Activated CD4-positive, alpha-beta T cell treated with anti-CD3 and anti-CD28 coated beads, Interleukin-2, amount 50 U/mL, for 24 hours (primary cell): ENCODE measurements at places on chromosomes 16 and 17.

GRCh38 chr17:6936370-6937028 lies 59.4 kb upstream of the ALOX12 start:
- no peak for DNase-seq

GRCh38 chr16:17557480-17557879 lies 86.7 kb upstream of the XYLT1 start:
- no peak for DNase-seq

- no peak for DNase-seq
Measured at GRCh38 chr17:39062846-39063680, 88.4 kb downstream of the PLXDC1 start.

- DNase-seq: no peak
Measured at GRCh38 chr17:39244016-39244599, 18.4 kb upstream of the STAC2 start.

GRCh38 chr17:13320046-13320785 lies 281.5 kb downstream of the HS3ST3A1 start:
- no peak for DNase-seq

- DNase-seq: no peak
Measured at GRCh38 chr16:55426865-55427484, 52.0 kb upstream of the MMP2 start.

- DNase-seq: no peak
Measured at GRCh38 chr17:79993390-79994227, 42.1 kb downstream of the TBC1D16 start.

DNA sequence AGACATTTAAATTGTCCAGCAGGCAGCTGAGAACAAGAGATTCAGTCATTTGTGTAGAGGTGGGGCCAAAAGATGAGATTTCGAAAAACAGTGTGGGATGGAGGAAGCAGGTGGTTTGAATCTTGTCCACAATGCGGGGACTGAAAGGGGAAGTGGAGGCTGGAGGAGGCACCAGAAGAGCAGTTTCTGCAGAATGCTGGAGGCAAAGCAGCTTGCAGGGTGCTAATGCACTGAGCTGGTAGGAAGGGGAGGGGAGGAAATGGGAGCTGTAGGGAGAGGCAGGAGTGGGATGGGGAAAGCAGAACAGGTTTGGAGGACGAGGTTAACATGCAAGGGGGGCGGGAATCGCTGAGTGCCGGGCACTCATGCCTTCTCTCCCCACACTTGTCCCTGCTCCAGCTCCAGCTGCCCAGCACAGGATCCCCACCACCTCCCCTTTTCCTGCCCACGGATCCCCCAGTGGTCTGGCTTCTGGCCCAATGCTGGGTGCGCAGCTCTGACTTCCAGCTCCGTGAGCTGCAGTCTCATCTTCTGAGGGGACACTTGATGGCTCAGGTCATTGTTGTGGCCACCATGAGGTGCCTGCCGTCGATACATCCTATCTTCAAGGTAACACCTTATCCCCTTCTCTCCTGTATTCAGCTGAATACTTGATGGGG lies 9.4 kb downstream of the C17orf100 start:
- DNase-seq: no peak

GRCh38 chr16:80063713-80064069 lies 463.2 kb upstream of the MAF start:
- DNase-seq: no peak

GRCh38 chr16:68377667-68378393 lies 67.0 kb downstream of the PRMT7 start:
- no peak for DNase-seq

- DNase-seq: no peak
Measured at GRCh38 chr16:85659336-85659735, 29.4 kb downstream of the GINS2 start.

- DNase-seq: no peak
Measured at GRCh38 chr16:2813771-2814221, 3.2 kb upstream of the PRSS21 start.

- no peak for DNase-seq
Measured at GRCh38 chr16:66446737-66447136, 19.6 kb downstream of the BEAN1 start.

DNA sequence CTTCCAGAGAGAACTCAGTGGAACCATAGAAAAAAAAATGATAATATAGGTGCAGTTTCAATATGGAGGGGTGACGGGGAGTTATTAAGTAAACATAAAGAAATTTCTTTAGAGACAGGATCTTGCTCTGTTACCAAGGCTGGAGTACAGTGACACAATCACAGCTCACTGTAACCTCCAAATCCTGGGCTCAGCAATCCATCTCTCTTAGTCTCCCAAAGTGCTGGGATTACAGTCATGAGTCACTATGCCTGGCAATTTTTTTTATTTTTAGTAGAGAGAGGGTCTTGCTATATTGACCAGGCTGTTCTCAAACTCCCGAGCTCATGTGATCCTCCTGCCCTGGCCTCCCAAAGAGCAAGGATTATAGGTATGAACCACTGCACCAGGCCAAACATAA lies 48.8 kb downstream of the NLRC5 start:
- no peak for DNase-seq

DNA sequence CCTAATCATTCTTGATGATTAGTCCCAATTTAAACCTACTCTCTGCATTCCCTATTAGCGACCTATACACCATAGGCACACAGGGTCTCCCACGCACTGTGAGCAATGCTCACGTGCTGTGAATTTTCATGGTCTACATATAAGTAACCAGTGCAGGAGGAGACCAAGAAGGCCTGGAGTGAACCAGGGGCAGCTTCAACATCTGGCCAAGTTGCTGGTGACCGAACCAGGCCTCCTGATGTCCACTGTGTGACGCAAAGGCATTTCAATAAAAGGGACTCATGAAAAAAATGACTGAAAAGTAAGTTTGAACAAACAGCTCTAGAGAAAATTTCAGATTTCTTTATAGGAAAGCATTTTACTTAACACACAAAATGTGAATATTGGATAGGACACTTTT lies 107.0 kb downstream of the ZFHX3 start:
- DNase-seq: no peak

DNA sequence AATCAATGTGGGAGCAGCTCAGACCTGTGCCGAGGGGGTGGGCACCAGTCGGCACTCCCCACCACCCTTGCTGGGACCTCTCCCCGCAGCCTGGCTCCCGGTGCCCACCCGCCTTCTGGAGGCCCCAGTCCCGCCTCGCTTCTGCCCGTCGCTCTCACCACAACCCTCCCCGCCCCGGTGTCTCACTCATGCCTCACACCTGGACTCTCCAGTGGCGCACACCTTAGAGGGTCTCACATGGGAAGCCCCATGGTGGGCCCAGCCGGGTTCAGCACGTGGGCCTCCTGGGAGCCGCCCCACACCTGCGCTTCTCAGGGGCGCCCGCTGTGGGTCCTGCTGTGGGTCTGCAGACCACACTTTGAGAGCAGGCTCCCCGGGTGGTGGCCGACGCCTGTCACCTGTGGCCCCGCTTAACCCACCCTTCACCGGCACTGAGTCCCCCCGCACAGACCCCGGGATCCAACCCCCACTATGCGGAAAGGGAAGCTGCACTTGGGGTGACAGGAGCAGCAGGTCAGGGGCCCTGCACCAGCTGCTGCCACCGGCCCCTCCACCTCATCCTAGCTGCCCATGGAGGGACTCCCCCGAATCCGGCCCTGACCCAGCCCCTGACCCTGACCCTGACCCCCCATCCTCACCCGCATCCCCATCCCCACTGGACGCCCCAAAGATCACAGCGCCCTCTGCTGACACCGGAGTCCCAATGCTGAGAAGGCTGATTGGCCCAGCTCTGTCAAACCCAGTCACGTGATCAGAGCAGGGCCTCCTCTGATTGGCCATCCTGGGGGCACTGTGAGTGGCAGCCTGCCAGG lies 27.4 kb upstream of the SLC38A10 start:
- no peak for DNase-seq

- DNase-seq: no peak
Measured at GRCh38 chr17:64057701-64058263, 37.3 kb upstream of the ICAM2 start.

DNA sequence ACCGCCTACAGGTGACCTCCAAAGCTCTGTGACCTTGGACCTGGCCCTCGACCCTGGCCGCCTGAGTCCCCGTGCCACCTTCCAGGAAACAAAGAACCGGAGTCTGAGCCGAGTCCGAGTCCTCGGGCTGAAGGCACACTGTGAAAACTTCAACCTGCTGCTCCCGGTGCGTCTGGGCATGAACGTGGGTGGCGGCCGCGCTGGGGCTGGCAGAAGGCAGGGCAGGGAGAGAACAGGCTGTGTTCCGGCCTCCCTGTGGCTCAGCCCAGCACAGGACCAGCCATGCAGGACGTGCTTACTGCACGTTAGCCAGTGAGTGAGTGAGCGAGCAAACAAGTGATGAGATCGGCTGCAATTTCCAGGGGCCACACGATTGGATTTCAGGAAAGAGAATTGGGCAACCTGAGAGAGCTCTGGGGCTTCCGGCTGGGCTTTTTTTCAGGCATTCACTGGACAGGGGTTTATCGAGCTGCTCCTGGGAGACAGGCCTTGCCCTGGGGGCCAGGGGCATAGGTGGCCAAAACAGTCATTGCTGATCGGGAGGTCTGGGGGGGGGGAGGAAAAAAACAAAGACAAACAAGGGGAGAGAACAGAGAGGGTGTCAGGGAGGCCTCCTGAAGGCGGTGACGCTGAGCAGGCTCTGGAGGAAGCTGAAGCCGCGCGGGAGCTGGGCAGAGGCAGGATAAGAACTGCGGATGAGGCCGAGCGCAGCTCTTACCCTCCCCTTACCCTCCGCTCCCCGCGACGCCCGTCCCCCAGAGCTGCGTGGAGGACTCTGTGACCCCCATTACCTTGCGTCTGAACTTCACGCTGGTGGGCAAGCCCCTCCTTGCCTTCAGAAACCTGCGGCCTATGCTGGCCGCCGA lies 16.9 kb downstream of the ITGAX start:
- no peak for DNase-seq

GRCh38 chr17:49576088-49576916 lies 631 bp downstream of the NXPH3 start:
- DNase-seq: no peak

GRCh38 chr16:57648125-57648524 lies 19.7 kb downstream of the ADGRG1 start:
- no peak for DNase-seq

DNA sequence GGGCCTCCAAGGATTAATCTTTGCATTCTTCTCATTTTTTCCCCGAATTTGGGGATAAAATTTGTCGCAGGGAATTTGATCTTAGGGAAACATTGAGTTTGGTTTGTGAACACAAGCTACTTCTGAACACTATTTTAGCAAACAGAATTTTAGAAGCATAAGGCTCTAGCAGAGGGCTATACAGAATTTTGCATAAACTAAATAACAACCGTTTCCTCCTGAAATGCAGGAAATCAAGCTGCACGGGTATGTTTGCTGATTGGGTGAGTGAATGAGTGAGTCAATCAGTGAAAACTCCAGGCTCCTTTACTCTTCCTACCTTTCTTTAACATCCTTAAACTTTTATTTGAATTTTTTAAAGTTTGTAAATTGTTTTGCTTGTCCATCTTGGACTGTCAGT lies 81.3 kb upstream of the GNAO1 start:
- DNase-seq: no peak

GRCh38 chr17:82973456-82974135 lies 105.8 kb upstream of the METRNL start:
- no peak for DNase-seq

GRCh38 chr17:47632991-47633390 lies 16.7 kb upstream of the KPNB1 start:
- no peak for DNase-seq

- DNase-seq: no peak
Measured at GRCh38 chr17:36752096-36752888, 150.9 kb downstream of the MRM1 start.

- DNase-seq: no peak
Measured at GRCh38 chr16:24482681-24483202, 56.6 kb upstream of the RBBP6 start.

GRCh38 chr17:63311416-63311937 lies 134.6 kb downstream of the CYB561 start:
- DNase-seq: no peak

DNA sequence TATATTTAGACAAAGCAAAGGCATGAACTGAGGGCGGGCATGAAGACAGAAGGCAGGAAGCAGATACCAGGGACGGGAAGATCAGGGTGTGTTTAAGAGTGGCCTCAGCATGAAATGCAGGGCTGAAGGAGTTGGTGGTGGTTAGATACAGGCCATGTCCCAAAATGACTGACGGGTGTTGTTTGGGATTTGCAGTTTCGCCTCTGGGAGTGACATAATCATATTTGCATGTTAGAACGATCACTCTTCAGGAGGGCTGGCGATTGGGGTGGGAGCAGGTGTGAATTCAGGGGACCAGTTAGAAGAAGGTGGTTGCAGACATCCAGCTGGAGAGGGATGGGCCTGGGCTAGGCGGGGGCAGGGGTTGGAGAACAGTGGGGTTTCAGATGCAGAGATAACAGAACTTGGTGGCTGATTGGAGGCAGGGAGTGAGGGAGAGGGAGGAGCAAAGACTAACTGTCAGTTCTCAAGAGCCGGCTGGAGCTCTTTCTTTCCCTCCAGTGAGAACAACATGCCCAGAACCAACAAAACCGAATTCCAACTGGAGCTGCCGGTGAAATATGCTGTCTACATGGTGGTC lies 27.2 kb upstream of the ITGAX start:
- DNase-seq: no peak

GRCh38 chr16:71846431-71846830 lies 655 bp downstream of the ATXN1L start:
- DNase-seq: no peak

DNA sequence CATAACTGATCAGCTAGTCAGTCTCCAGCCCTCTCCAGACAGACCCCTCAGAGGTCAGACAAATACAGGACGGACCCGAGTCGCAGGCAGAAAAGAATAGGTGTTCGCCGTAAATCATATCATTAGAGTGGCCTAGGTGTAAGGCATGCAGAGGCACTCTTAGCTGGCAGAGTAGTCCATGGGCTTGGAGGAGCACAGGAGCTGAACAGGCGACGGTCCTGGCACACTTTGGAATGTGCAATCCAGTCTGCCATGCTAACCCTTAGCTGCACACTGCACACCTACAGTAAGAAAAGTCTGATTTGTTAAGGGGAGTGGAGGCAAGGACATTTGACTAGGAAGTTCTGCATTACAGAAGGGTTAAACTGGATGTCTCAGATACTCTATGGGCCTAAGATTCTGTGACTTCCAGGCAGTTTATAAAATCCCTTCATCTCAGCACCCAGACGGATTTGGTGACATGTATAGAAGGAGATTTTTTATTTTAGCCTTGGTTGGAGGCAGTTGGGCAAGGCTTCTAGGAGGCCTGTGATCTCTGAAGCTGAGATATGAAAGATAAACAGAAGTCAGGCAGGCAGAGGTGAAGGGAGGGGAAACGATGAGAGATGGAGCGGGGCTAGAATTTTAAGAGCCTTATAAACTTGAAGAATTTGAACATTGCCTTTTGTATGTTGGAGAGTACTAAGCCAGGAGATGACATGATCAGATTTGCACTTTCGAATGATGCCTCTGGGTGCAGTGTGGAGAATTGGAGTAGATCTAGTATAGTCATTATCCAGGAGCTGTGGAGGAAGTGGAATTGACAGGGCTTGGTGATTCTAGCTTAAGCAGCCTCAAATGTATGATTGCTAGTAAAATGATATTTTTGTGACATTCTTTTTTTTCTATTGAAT lies 34.6 kb upstream of the SLC5A11 start:
- DNase-seq: no peak
